Dermis blood vessel endothelial cell (primary cell): ENCODE measurements at places on chromosomes 4 and X. TPM values are rescaled to one million over a fixed set of nuclear protein-coding genes. Genes with fewer than 3 reads are reported as not detected.

Gene CYSLTR1
- not detected in 2 replicates for total RNA-seq

Gene GAGE12H
- not detected in 2 replicates for total RNA-seq

Gene PNMA5
- not detected in 2 replicates for total RNA-seq

Gene CT47A1
- total RNA-seq = not detected in 2 replicates

Gene NRK
- total RNA-seq = 0.34 and 0.42 TPM in 2 replicates

Gene GLRA3
- not detected in 2 replicates for total RNA-seq

Gene GLA
- 26.8 and 29.3 TPM in 2 replicates for total RNA-seq

Gene GPR78
- not detected in 2 replicates for total RNA-seq

Gene SSX4
- not detected in 2 replicates for total RNA-seq

Gene PRKG2
- total RNA-seq = under 0.01 TPM in 1 of 2 replicates, not detected in the other

Gene ELMOD2
- 26.6 and 35.1 TPM in 2 replicates for total RNA-seq

Gene SYP
- total RNA-seq = 0.14 and 0.34 TPM in 2 replicates

Gene TMEM47
- total RNA-seq = 8.7 and 12.4 TPM in 2 replicates

Gene EPHA5
- not detected in 2 replicates for total RNA-seq

Gene ERCC6L
- total RNA-seq = 2.4 and 9.4 TPM in 2 replicates

Gene ANK2
- 41.4 and 65.1 TPM in 2 replicates for total RNA-seq

Gene PAK3
- 2.4 and 2.6 TPM in 2 replicates for total RNA-seq

Gene MAGEA4
- total RNA-seq = not detected in 2 replicates

Gene TEC
- 1.7 and 1.9 TPM in 2 replicates for total RNA-seq

Gene METTL14
- 54.4 and 63.8 TPM in 2 replicates for total RNA-seq

Gene ETDB
- not detected in 2 replicates for total RNA-seq

Gene DDX53
- total RNA-seq = not detected in 2 replicates

Gene KLF8
- total RNA-seq = 0.37 and 0.85 TPM in 2 replicates

Gene CCDC149
- total RNA-seq = 13.3 and 16.9 TPM in 2 replicates

Gene FGA
- total RNA-seq = not detected in 2 replicates

Gene PPP2R2C
- total RNA-seq = 0.34 and 0.70 TPM in 2 replicates

Gene GPC4
- total RNA-seq = 0.14 and 0.34 TPM in 2 replicates

Gene NAP1L5
- 2.7 and 5.6 TPM in 2 replicates for total RNA-seq

Gene TRIM61
- not detected in 2 replicates for total RNA-seq

Gene SLC2A9
- 0.74 and 2.9 TPM in 2 replicates for total RNA-seq

Gene TRO
- total RNA-seq = 4.4 and 5.9 TPM in 2 replicates
